ENCODE measurements at places on chromosomes 11 and 22. TPM values are rescaled to one million over a fixed set of nuclear protein-coding genes. Genes with fewer than 3 reads are reported as not detected.

- no peak for DNase-seq
These were observed 6.7 kb downstream of the PHOX2A start for GRCh38 chr11:72237112-72237931.

GRCh38 chr22:50274311-50274710, 4.1 kb upstream of the MAPK11 start:
- DNase-seq = peak; percentile 59

The GAL3ST3 gene
- not detected for total RNA-seq

The PRR5L gene
- total RNA-seq = 0.54 TPM

DNA sequence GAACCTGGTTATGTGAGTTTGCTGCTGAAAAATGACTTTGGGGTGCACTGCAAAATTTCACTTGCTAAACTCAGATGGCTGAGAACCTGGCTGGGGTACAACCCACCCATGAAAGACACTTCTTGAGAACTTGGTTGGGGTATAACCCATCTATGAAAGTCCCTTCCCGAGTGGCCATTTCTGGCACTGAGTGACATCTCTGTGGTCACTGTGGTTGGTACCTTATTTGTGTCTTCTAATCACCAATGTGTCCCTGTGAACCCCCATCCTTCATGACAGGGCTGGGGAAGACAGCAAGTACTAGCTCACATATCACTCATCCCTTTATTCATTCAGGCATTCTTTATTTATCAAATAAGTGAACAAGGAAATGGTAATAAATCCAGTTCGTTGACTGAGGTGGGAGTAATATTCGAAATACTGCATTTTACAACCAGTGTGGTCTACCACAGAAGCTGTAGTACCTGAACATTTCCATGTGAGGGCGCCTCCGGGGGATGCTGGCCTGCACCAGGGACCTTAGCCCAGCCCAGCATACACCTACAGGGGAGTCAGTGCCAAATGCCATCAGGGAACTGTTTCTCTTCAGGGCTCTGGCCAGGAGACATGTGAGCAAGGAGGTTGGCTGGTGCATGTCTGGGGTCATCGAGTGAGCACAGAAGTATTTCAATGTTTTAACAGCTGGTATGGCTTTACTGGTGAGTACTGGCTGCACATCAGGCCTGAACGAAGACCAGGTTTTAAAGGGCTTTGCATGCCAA, 122.1 kb downstream of the CSNK2A3 start:
- DNase-seq = no peak

All from fibroblast of the aortic adventitia (primary cell).